ENCODE measurements at places on chromosomes 7 and 10.

- no peak for DNase-seq
Measured at GRCh38 chr10:42707234-42707633, 68.9 kb upstream of the ZNF33B start.

DNA sequence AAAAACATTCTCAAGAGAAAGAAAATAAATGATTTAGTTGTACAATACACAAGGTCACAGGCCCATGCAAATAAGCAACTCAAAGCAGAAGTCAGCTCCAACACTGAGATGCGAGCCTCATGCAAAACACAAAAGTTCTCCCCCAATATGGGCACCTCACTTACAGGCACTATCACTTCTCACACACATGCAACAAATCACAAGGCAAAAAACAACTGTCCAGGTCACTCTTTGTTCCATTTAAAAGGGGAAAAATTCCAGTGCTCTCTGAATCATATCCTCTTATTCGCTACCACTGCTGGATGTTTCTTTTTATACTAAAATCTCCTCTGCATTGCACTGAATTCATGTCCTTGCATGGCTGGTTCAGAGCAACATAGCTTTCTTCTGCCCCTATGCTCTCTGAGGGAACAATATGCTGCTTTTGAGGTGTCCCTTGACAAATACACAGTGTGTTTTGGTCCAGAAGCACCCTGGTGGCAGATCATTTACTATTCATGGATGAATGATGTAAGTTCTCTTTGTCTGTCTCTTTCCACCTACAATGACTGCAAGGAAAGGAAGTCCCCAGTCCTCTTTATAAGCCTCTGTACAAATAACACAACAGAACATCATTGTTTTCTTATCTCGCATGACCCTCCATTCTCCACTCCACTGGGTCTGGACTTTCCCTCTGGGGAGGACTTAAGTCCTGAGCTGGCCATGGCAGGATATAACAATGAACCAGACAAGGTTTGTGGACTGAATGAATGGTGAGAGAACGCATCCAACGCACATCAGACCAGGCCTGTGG, 85.4 kb upstream of the GSDME start:
- DNase-seq = peak; percentile 52

- DNase-seq = peak; percentile 61
Measured at GRCh38 chr7:78134256-78134655, 335.7 kb downstream of the PHTF2 start.

DNA sequence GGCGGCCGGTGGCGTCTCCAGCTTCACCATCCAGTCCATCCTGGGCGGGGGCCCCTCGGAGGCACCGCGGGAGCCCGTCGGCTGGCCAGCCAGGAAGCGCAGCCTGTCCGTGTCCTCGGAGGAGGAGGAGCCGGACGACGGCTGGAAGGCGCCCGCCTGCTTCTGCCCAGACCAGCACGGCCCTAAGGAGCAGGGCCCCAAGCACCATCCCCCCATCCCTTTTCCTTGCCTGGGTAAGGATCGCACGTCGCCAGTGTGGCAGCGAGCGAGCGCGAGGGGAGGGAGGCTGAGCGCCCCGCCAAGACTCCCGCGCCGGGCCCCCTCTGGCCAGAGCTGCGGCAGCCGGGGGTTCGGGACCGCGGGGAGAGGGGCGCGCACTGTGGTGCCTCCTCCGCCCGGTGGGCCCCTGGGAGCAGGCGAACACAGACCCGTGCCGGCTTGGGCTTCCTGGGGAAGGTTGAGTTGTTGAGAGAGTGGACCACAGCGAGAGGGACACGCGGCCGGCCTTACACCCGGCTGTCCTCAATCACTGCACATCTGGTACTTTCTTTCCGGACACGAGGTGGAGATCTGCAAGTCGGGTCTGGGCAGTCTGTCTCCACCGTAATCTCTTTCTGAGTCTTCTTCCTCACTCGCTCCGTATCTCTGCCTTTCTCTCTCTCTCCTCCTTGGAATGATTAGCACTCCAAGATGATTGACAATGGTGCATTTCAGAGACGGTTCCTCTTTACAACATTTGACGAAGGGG, 652 bp downstream of the HMX2 start:
- no peak for DNase-seq

DNA sequence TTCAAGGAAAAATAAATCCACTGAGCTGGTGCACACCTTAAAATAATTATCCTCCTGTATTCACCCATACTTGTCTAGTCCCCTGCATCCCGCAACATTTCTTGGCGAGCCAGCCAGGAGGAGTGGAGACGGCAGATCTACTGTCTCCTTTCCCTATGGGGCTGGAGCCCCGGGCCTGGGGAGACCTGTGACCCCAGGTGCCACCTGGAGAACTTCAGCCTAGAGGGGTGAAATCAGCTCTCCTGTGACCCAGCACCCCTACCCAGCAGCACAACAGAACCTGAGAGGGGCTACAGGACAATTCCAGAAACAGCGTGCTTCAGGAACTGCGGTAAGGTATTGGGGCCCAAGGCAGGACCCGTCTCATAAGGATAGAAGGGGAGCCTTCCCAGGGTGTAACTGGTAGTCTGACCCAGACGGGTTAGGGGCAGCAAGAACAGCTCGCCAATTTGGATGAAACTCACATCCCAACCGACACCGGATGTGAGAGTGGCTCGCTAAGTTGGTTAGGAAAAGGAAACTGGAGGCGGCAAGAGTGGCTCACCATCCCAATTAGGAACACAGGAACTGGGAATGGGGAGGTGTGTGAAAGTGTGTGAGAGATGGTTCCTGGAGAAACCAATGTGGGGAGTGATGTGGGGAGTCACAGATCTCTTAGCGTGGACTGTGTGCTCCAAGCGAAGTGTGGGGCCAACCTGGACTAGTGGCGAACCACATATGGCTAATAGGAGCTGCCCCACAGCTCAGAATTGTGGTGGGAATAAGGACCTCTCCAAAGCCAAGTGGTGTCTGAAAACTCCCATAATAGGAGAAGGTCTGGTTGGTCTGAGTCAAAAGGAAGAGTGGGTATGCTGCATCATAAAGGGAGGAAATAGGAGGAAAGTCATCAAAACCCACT, 15.1 kb upstream of the DENND2A start:
- no peak for DNase-seq

DNA sequence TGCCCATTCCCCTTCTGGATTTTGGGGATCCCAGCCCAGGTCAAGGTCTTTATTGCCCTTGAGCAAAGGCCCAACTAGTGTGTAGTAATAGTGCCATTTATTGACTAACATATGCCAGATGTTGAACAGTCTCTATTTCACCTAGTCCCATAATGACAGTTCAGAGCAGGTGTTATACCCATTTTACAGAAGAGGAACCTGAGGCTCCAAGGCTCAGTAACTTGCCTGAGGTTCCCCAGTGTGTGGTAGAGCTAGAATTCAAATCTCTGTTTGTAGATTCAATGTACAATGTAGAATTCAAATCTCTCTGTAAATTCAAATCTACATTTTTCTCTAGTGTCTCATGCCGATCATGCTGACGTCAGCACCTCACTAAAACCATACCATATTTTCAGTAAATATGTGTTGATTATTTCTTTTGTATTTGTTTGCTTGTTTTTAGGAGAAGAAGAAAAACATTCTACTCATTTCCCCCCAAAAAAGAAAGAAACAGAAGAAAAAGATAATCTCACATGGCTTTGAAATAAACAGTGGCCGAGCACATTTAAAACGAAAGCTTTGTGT, 329.7 kb downstream of the PRPF18 start:
- peak; percentile 16 for DNase-seq

DNA sequence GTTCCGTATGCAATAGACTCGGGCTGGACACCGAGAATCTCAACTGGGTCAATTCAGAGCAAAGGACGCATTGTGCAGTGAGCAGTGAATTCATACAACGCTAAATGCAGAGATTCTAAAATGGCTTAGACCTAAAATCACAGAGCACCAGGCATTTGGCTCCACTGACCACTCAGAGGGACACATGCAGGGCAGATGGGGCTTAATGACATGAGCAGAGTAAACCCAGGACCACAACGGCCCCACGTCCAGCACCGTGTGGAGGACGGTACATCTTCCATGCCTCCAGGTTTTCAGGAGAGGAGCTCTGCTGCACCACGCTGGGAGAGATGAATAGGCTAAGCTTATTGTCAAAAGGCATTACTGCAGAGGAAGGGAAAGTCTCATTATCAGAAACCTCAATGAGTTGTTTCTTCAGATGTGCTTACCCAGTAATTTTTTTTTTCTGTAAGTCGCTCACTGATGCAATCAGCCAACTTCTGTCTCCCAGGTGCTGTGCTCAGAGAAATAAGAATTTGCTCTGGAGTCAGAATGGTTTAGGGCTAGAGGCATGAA, 555.0 kb downstream of the PTPRN2 start:
- DNase-seq = no peak

GRCh38 chr10:17232276-17232960, 4.4 kb downstream of the VIM start:
- DNase-seq = peak; percentile 42

GRCh38 chr7:128322040-128322643, 21.6 kb downstream of the RBM28 start:
- DNase-seq = peak; percentile 64

DNA sequence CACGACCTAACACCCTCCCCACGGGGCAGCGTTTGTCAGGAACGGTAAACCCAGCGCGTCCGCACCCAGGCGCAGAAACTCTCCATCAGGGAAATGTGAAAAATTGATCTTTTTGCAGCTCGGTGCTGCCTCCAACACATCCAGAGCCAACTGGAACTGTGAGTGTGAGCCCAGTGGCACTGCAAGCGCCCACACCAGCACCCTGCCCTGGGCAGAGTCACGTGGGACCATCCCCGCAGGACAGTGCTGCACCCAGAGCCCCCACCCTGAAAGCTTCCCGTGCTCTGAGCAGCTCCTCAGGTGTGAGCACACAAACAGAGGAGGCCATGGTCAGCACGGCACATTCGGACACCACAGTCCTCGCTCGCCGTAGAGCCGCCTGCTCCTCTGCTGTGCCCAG, 330.9 kb downstream of the DNAJB6 start:
- DNase-seq = no peak

GRCh38 chr7:106668861-106669524, 8.0 kb upstream of the CCDC71L start:
- DNase-seq = no peak

GRCh38 chr10:119538632-119539358, 3.7 kb downstream of the RGS10 start:
- no peak for DNase-seq
